Thyroid gland (tissue), 4 donors: ENCODE measurements at places on chromosomes 12 and 14. TPM values are rescaled to one million over a fixed set of nuclear protein-coding genes. Genes with fewer than 3 reads are reported as not detected.
A peak's percentile ranks its signal among the peaks of the same experiment; 100 is the strongest.

GRCh38 chr14:93929657-93930056 lies 2.5 kb downstream of the FAM181A start:
- no peak for DNase-seq

DNA sequence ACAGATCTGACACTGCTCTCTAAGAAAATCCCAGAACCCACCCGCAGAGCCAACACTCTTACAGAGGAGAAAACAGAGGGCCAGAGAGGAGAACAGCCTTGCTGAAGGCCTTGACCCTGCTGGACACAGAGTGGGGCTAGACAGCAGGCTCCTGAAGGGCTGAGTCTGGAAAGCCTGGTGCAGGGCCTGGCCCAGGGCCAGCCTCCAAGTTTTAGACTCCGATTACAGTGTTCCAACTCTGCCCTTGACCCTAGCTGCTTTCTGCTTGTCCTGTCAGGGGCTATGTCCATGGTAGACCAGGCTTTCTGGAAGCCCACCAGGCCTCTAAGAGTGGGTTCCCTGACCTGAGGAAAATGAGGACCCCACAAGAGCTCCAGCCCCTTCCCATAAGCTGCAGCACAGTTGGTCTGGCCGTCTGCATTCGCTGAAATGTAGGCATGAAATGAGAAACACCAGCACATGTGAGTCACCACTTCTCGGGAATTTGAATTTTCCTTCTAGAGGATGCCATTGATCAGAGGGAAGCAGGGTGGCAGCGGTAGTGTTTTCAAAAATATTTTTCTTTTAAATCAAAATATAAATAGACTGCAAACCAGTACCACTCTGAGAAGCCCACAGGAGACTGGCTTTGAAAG lies 154.4 kb downstream of the CALM1 start:
- DNase-seq = no peak

DNA sequence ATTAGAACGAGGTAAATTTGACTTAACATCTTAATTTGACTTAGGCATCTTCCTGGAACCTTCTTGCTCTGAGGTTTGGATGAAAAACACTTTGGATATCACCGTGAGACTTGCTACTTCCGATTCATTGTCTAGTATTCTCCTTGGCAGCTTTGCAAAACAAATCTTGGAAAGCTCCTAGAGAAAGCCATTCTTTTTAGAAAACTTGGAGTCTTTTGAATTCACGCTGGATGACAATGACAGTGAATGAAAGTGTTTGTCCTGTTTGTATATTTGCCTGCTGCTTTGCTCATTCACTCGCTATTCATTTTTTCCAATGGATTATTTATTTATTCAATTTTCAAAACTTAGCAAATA lies 222.1 kb upstream of the HMGA2 start:
- DNase-seq = no peak

GRCh38 chr14:57761800-57762199 lies 104.1 kb downstream of the SLC35F4 start:
- no peak for DNase-seq

Gene AQP5
- total RNA-seq = 1.1 TPM

DNA sequence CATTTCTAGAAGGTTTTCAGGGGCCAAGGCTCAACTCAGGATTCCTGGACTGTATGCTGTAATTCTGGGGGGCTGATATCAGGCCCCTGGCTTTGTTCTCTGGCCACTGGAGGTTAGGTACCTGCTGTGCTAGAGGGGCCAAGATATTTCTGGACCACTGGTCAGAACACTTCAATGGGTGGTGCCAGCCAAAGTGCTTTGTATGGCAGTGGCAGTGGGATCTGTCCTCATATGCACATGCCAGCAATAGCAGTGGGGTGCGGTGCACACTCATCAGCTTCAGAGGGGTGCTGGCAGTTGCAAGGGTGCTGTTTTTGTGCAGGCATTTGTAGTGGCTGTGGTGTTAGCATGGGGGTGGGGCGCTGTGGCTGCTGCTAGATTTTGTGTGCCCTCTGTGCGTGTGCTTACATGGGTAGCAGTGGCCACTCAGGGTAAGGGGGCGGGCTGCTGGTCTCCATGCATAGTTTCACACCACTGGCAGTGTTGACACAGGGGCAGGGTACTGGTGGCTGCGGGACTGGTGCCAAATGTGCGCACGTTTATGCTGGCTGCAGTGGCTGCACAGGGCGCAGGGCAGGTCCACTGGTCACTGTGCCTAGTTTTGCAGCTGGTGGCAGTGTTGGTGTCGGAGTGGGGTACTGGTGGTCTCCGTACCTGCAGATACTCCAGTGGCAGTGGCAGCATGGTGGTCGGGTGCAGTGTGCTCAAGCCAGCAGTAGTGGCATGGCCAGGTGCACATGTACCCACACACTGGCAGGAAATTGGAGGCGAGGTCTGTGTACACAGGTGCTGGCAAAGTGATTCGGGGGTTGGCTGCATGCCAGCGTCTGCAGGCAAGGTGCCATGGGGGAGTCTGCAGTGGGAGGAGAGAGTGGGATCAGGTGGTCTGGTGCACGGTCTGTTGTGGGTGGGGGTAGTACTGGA lies 12.6 kb downstream of the NOPCHAP1 start:
- peak; percentile 87 for DNase-seq

DNA sequence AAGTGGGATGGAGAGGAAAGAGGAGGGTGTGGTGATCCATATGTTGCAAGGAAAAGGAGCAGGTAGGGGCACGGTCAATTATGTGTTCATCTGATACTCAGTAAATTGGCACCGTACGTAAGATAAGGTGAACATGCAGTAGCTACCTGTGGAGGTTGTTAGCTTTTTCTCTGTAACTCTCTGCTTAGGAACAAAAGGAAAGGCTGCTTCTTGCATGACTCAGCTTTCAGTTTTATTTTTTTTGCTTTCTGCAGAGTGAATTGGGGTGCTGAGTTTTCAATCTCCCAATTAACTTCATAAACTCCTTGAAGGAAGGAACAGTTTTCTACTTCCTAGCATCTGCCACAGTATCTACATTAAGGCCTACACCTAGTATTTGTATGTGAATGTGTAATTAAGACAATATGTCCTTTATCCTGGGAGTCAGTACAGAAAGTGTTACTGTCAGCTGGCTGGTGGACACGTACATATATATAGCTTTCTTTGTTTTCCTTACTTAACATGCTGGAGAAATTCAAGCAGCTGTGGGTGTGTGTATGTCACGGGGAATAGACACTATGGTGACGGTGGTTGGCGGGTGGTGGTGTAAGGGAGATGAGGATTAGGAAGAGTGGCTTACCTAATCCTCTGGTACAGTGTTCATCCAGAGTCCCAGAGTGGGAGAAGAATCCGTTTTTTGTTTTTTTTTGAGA lies 40.1 kb upstream of the WNK1 start:
- no peak for DNase-seq

Gene BMAL2
- 3.2 TPM for total RNA-seq

DNA sequence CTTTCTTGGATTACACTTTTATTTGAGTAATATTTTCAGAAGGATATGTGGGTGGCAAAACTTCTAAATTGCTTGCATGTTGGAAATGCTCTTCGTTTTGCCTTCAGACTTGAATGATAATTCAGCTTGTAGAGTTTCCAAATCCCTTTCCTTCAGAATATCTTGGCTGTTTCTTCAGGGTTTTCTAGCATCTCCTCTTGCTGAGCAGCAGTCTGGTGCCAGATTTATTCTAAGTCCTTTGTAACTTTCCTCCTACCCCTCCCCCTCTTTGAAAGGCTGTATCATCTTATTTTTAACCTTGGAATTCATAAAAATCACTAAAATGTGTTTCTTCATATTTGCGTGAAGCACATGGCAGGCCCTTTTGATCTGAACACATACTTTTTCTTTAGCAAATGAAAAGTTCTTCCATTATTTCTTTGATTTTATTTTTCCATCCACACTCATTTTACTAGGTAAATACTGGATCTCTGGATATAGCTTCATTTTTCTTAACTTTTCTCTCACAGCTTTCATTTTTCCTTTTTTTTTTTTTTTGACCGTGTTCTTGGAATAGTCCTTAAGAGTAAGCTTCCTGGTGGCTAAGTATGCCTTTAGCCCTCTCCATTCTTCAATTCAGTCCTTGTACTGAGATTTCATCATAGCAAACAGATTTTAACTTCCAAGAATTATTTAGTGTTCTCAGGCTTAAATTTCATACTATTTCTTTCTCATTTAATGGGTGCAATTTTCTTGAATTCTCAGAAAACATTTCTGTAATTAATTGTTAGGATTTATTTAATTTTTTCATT lies 102.0 kb downstream of the SLC38A4 start:
- DNase-seq = no peak

DNA sequence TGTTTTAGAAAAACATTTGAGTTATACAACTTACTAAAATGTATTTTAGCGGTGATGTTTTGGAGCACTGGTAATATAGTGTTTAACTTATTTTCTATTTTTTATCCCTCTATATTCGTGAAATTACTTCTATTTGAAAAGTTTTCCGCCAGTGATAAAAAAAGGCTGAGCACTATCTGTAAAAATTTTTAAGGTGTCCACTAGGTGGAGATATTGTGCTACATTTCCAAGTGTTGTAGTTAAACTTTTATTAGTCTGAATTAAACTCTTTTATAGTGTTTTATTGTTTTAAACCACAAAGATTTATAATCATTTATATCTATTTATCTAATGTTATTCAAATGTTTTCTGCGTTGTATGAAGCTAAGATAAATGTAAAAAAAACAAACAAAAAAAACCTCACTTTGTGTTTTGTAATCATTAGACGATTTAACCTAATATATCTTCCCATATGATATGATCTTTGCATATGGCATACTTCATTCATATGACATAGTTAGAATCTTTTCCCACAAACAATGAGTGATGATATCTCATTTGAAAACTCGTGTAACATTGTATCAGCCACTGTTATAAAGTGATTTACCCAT lies 11.8 kb downstream of the ALG10B start:
- no peak for DNase-seq

Gene PTPRO
- total RNA-seq = 0.22 TPM
